ENCODE measurements at places on chromosomes 7 and 10.

DNA sequence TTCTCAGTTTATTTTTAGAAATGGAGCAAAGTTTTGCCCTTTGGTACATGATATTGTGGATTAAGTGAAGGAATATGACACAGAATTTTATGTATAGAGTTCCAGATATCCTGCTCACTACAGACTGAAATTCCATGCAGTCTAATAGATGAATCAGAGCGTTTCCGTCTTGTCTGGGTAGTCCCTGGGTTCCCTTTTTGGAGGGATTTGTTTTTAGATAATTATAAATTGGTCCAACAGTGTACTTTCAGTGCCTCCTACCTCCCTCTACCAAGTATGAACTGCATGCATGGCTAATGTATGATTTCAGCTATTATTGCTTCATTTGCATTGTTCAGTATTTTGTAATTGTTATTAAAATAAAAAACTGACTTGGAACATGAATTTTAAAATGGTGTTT, 74.4 kb downstream of the SEPTIN7 start:
- no peaks in the 10 kb centered on the region for H3K36me3 ChIP-seq
- no peak overlapping the region for H3K4me3 ChIP-seq
- H3K4me1 ChIP-seq = peaks cover 5% of the 10 kb centered on the region
- DNase-seq = no peak
- no peak overlapping the region for H3K27ac ChIP-seq

DNA sequence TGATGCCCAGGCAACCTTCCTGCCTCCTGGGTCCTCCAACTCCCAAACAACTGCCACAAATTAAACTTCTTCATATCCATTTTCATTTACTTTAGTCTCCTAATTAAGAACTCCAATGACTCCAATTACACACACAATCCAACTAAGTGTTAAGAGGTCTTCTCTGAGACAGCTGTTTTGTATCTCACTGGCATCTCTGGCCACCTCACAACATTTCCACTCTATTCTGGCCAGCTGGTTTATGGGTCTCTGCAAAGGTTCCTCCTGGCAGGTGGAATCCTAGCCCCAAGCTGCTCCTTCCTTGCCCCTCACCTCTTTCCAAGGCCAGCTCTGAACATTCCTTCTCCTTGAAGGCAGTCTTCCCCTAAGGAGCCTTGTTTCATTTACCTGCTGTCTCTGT, 123.1 kb upstream of the HPS1 start:
- no peak overlapping the region for H3K27ac ChIP-seq
- H3K36me3 ChIP-seq = no peaks in the 10 kb centered on the region
- no peak for DNase-seq
- no peak overlapping the region for H3K4me3 ChIP-seq

DNA sequence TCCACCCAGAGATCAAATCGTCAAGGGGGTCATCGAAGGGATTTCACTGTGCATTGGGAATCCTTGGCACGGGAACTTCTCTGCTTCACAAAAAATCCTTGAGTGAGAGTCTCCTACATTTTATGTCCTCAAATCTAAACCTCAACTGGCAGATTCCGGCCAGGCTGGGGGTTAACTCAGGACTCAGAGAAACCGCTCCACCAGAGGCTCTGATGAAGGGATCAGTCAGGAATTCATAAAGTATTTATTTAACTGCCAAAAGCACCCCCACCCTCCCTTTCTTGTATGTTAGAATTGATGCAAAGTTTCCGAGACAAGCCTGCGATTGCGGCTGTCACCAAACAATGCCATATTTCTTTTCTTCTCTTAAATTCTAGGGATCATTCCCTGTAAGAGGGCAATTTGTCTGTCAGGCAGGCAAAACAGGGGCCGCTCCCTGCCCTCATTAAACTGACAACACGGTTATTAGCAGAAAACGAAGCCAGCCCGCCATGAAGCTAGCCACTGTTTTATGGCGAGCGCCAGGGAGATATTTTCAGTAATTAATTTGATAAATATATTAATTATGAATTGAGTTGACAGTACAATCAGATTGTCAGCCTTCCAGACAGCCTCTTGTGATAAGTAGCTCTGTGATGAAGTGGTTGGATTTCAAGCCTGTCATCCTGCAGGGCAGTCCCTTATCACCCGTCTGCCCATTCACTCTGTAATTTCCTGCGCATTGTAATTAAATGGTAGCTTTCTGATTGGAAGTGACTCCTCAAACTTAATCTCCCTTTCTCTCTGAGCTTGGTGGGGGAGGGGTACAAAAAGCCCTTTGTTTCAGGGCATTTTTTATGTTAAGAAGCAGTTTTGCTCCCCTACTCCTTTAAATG, 153.0 kb upstream of the GPR26 start:
- no peak overlapping the region for H3K4me3 ChIP-seq
- H3K27ac ChIP-seq = no peak overlapping the region
- no peaks in the 10 kb centered on the region for H3K36me3 ChIP-seq
- H3K4me1 ChIP-seq = no peaks in the 10 kb centered on the region
- no peak for DNase-seq

DNA sequence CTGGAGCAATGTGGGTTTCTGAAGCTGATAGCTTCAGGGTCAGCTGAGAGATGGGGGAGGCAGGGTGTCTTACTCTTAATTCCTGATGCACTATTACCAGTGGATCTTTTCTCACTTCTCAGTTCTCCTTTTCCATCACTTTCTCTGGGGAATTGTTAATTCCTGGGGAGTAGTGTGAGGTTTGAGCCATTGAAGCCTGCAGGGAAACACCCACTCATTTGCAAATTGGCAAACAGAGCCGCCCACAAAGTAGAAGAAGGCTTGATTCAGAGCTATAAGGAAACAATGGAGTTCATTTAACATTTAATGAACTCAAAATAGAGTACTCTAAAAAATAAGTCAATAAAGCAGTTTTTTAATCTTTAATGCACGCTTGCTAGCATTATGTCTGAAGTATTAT, 4.3 kb upstream of the TECTB start:
- DNase-seq = no peak
- H3K27me3 ChIP-seq = no peaks in the 10 kb centered on the region
- H3K36me3 ChIP-seq = no peaks in the 10 kb centered on the region
- H3K27ac ChIP-seq = peak overlapping the region; percentile 25
- H3K4me1 ChIP-seq = no peaks in the 10 kb centered on the region
- no peak overlapping the region for H3K4me3 ChIP-seq

DNA sequence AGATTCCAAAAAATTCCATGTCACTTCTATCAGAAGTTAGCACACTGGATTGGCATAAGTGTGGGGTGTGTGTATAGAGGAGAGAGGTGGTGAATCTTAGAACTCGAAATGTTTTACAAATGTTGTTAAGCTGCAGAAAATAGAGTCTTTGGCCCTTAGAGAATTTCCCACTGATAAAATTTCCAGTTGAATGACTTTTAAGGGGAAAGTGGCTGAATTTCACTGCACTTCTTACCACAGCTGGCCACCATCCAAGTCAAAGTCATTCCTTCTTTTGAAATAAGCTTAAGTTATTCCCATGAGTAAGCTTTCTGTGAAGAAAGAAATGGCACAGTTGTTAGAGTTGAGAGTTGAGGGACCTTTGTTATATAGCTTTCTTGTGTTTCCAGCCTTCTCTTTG, 13.9 kb downstream of the VCL start:
- no peak overlapping the region for H3K4me3 ChIP-seq
- no peaks in the 10 kb centered on the region for H3K27me3 ChIP-seq
- no peak overlapping the region for H3K27ac ChIP-seq
- no peaks in the 10 kb centered on the region for H3K36me3 ChIP-seq

DNA sequence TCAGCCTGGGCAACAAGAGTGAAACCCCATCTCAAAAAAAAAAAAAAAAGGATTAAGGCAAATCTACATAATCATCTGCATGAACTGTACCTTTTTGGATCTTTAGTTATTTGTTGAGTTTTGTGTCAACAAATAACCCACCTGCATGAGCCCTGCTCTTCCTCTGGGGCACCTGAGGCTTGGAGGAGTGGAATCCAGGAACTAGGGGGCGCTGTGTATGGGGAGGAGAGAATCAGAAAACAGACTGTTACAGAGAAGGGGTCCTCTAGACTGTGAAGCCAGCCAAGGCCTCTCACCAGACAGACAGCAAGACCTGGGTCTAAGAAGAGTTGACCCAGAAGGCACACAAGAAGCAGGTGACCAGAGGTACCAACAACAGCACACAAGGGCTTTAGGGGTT, 682.8 kb upstream of the NRP1 start:
- no peak for DNase-seq
- no peaks in the 10 kb centered on the region for H3K27me3 ChIP-seq
- H3K27ac ChIP-seq = no peak overlapping the region

DNA sequence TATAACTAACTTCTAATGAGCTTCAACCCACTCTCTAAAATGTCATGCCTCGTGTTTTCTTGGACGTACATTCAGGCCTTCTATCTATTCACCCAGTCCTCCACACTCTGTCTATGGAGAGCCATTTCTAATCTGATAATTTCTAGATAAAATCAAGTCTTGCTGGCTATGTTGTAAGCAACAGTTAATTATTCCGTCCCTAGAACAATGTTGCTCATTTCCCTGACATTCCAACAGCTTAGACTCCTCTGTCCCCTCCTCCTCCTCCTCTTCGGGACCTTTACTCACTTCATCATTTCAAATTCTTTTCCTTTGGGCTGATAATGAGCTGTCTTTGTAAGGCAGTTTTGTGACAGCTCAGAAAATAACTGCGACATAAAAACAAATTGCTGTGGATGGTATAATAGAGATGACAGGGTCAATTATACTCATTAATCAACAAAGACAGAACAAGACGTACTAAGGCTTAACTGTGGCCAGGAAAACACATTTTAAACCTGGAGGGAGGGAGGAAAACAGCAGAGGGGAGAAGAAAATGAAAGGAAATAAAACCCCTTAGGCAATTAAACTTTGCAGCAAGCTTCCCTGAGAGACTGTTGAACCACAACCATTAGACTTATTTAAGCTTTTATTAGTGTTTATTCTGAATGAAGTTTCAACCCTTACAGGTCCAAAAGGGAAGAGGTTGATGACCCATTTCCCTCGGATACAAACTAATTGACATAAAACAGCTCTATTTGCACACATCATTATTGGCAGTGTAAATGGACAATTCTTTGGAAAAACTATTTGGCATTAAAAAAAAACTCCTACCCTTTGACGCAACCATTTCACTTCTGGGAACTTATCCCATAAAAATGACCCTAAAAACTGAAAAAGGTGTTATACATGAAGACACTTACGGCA, 179.1 kb downstream of the SFMBT2 start:
- no peaks in the 10 kb centered on the region for H3K27me3 ChIP-seq
- no peak for DNase-seq
- H3K27ac ChIP-seq = no peak overlapping the region

DNA sequence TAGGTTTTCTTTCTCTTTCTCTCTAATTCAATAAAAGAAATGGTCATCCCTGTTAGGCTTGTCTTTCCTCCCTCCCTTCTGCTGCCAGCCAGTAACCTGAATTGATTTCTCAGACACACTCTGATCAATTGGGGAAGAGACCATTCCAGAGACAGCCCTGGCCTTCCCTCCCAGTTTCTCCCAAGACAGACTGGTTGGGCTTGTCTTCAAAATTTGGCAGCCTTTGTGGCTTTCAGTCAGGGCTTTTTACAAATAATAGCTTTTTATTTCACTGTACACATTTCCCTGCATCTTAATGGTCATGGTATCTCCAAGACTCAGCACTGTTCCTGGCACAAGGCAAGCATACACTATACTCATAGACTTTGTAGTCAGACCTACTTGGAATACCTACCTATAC, 33.9 kb downstream of the BCAP29 start:
- no peak overlapping the region for H3K4me3 ChIP-seq
- H3K4me1 ChIP-seq = no peaks in the 10 kb centered on the region
- no peaks in the 10 kb centered on the region for H3K27me3 ChIP-seq

- no peaks in the 10 kb centered on the region for H3K4me1 ChIP-seq
- H3K36me3 ChIP-seq = no peaks in the 10 kb centered on the region
- H3K4me3 ChIP-seq = no peak overlapping the region
- DNase-seq = no peak
- no peaks in the 10 kb centered on the region for H3K27me3 ChIP-seq
- H3K27ac ChIP-seq = no peak overlapping the region
These were observed 80.8 kb upstream of the SMIM30 start for GRCh38 chr7:113199136-113199535.

GRCh38 chr10:95476469-95477174, 84.5 kb downstream of the SORBS1 start:
- H3K36me3 ChIP-seq = no peaks in the 10 kb centered on the region
- H3K4me1 ChIP-seq = peaks cover 10% of the 10 kb centered on the region
- DNase-seq = no peak
- no peak overlapping the region for H3K4me3 ChIP-seq
- no peaks in the 10 kb centered on the region for H3K27me3 ChIP-seq
- H3K27ac ChIP-seq = peak overlapping the region; percentile 97

DNA sequence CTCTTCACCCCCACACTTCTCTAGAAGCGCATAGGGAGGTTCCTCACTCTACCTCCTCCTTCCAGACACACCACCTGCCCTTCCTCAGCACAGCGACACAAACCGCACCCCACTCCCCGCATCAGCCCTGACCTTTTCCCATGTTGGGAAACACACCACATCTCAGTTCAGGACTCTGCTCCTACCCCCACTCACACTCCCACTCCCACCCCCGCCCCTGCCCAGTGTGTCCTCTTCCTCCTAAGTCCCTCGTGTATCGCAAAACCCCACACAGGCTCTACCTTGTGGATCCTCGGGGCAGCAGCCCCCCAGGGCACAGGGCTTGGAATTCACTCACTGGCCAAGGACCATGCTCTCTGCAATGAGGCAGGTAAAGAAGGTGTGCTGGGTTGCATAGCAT, 4.2 kb upstream of the AOC1 start:
- H3K36me3 ChIP-seq = no peaks in the 10 kb centered on the region
- no peaks in the 10 kb centered on the region for H3K27me3 ChIP-seq
- no peaks in the 10 kb centered on the region for H3K4me1 ChIP-seq

Data from right lobe of liver (tissue), 6 donors.